ENCODE measurements at places on chromosomes 11 and 22. TPM values are rescaled to one million over a fixed set of nuclear protein-coding genes. Genes with fewer than 3 reads are reported as not detected.

- H3K27me3 ChIP-seq: no peaks in the 10 kb centered on the region
- no peaks in the 10 kb centered on the region for H3K36me3 ChIP-seq
- no peak overlapping the region for H3K4me3 ChIP-seq
- DNase-seq: no peak
Observed at GRCh38 chr11:10625281-10625981, 57.0 kb upstream of the LYVE1 start.

DNA sequence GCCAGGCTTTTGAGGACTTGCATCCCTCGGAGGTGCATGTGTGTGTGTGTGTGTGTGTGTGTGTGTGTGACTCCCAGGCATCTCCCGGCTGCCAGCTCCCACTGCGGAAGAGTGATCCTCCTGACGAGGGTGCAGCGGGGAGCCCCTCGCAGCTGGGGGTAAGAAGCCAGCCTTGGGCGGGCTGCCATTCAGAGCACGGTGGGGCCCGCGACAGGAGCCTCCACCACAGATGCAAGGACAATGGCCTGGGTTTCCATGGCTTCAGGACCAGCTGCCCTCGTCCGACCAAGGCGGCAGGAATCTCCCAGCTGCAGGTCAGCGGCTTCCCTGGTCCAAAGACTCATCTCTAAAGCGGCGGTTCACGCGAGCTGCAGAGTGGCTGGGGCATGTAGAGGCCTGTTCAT is 908.5 kb downstream of the BRD1 start:
- DNase-seq: no peak
- H3K4me1 ChIP-seq: no peaks in the 10 kb centered on the region
- no peak overlapping the region for H3K4me3 ChIP-seq
- H3K27ac ChIP-seq: no peak overlapping the region
- H3K36me3 ChIP-seq: no peaks in the 10 kb centered on the region

Gene TRIM49D2
- total RNA-seq: not detected

Gene MS4A12
- not detected for total RNA-seq

Gene ANGPTL5
- total RNA-seq: not detected

Data from CD4-positive, alpha-beta memory T cell (primary cell).